ENCODE measurements at places on chromosomes 12 and 14. TPM values are rescaled to one million over a fixed set of nuclear protein-coding genes. Genes with fewer than 3 reads are reported as not detected.

CLEC4D gene
- polyA plus RNA-seq, result 0.55 TPM

BDKRB2 gene
- polyA plus RNA-seq, result 4.2 TPM

CATSPERB gene
- 0.32 TPM for polyA plus RNA-seq

C14orf132 gene
- polyA plus RNA-seq, result 33.6 TPM

LIMA1 gene
- polyA plus RNA-seq, result 90.8 TPM

DNAH10 gene
- polyA plus RNA-seq, result 4.1 TPM

ACOT6 gene
- polyA plus RNA-seq, result not detected

PPFIBP1 gene
- polyA plus RNA-seq, result 66.9 TPM

SERPINA5 gene
- 13.2 TPM for polyA plus RNA-seq

MED6 gene
- 42.1 TPM for polyA plus RNA-seq

SLC10A1 gene
- polyA plus RNA-seq, result 0.24 TPM

RNASE4 gene
- 2.1 TPM for polyA plus RNA-seq

GPX2 gene
- polyA plus RNA-seq, result 2.2 TPM

FAM186B gene
- 0.76 TPM for polyA plus RNA-seq

TTC9 gene
- 3.1 TPM for polyA plus RNA-seq

EID3 gene
- 4.7 TPM for polyA plus RNA-seq

TRHDE gene
- 28.4 TPM for polyA plus RNA-seq

RFLNA gene
- polyA plus RNA-seq, result 5.6 TPM

METTL3 gene
- polyA plus RNA-seq, result 99.0 TPM

EPYC gene
- polyA plus RNA-seq, result not detected

DPY19L2 gene
- 30.3 TPM for polyA plus RNA-seq

STAT2 gene
- 87.0 TPM for polyA plus RNA-seq

PRH2 gene
- polyA plus RNA-seq, result 0.48 TPM

Measured in right renal cortex interstitium (tissue), 3 donors.